CD4-positive, alpha-beta T cell treated with Interleukin-17A for 4 hours (primary cell): ENCODE measurements at places on chromosomes 7 and 10.

DNA sequence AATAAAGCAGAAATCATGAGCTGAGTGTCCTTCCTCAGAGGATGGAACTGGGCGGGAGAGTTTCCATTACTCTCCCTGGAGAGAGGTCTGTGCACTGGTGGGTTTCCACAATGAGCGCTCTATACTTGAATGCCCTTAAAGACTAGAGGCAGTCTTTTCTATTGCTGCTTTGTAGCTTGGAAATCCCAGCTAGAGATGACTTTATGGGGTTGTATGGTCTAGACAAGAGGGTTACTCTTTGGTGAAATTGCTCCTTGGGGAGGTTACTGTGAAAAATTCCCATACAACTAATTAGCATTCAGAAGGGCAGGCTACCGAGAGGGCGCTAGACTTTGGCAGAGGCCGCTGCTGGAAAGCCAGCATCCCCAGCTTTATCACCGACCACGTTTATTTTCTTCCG lies 136.8 kb downstream of the TAX1BP1 start:
- no peak for DNase-seq

- no peak for DNase-seq
Observed at GRCh38 chr10:58807629-58808022, 295.0 kb downstream of the BICC1 start.

- DNase-seq, result no peak
Observed at GRCh38 chr7:130293521-130293920, 560 bp downstream of the CPA4 start.

DNA sequence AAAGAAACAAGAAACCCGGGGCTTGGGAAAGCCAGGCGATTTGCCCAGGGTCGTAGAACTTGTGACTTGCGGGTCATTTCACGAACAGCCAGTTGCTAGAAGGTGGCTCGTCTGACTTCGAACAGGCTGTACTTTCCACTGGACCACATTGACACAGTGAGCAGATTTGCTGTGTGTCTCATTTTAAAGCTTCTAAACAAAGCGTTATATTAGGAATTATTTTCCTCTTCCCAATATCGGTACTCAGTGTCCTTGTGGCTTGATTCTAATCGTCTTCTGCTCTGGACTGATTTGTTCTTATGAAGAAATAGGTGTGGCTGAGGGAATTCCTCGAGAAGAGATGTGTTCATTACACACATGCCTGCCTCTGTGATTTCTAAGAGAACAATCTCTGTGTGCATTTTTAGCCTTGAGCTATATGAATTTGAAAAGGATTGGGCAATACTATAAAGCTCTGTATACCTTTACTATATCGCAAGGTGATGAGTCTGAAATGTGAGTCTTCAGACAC lies 150.0 kb upstream of the PRR15 start:
- DNase-seq, result no peak

GRCh38 chr10:30784897-30785605 lies 155.5 kb upstream of the LYZL2 start:
- DNase-seq, result peak; percentile 46

DNA sequence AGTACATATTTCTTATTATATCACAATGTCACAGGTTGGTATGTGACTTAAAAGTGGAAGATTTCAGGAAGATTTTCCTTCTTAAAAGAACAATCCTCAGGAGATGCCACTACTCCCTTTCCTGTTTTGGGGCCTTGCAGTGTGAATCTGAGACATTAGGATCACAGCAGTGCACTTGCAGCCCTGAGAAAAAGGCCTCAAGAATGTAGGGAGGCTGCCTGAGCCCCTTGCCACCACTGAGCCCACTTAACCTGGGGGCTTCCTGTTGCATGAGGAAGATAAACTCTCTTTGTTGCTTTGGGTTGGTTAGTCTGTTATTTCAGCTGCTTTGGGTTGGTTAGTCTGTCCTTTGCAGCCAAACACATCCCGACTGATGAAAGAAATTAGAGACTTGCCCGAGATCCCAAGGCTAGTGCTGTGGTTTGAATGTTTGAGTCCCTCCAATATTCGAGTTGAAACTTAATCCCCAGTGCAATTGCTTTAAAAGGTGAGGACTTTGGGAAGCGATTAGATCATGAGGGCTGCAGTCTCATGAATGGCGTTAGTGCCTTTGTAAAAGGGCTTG lies 151.3 kb upstream of the SP4 start:
- no peak for DNase-seq

DNA sequence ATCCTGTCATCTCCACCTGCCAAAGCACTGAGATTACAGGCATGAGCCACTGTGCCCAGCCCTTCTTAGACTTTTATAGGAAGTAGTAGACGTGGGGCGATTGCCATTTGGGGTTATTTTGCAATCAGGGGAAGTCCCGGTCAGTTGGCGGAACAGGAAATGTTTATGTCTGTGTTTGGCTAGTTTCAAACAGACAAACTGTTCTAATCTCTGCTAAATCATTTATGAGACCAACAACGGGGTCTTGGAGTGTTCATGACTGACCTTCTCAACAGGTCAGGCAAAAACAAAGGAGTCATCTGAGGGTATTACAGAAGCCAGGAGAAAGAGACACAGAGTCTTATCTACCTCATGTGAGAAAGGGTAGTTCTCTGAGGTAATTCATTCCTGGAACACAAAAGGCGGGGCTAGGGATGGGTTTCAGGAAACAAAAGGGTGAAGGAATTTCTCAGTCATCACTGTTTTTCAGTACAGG lies 6.6 kb upstream of the TPK1 start:
- peak; percentile 11 for DNase-seq

DNA sequence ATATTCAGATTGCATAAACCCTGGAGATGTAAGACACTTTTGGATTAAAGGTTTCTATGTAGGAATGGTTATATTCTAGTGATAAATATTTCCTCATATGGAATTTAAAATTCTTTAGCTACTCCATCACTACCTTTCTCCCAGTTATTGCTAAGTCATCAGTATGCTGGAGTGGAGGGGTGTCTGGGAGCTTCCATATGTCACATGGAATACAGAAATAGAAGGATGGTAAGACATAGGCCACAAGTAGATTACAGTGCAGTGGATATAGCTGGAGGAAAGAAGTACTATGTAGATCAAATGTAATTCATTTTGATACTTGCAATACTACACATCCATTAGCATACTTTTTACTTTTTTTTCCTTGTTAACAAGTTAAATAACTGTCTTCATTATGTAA lies 428.4 kb downstream of the ARL4A start:
- no peak for DNase-seq

GRCh38 chr10:86375204-86375603 lies 8.6 kb upstream of the GRID1 start:
- DNase-seq, result no peak

GRCh38 chr7:9507290-9507689 lies 1073.9 kb downstream of the NXPH1 start:
- DNase-seq, result no peak

DNA sequence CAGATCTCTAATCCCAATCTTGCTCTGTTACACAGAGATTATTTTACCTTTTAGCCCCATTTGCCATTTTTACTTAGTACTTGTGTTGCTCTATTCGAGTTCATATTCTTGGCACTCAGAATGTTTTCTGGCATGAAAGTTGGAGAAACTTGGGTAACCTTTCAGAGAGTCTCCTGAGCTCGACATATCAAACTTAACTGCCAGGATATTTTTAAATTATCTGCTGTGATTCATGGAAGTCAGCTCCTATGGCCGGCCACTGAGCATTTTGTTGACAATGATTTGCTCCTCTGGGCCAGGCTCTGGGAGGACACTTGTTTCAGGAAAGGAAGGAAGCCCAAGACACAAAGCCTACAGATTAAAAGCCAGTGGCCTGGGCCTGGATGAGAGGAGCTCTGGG lies 396.7 kb downstream of the TNS3 start:
- no peak for DNase-seq

- DNase-seq, result peak; percentile 32
Observed at GRCh38 chr7:75993689-75994387, 557 bp downstream of the TMEM120A start.

GRCh38 chr10:125953778-125954385 lies 57.5 kb downstream of the FANK1 start:
- DNase-seq, result no peak

DNA sequence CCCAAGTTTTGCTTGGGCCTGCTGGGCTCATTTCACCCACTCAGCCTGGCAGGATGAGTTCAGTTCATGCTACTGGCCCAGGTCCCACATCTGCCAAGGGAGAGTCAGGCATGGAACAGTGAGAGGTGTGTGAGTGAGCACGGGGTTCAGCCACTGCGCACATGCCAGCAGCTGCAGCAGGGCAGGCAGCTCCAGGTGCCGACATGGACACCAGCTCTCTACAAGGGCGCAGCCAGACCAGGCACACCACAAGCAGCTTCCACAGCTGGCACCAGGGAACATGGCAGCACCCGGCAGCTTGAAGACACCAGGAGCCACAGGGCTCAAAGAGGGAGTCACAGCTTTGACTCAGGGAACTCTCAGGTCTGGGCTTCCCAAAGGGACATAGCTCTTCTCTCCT lies 938.0 kb downstream of the SORCS3 start:
- no peak for DNase-seq

DNA sequence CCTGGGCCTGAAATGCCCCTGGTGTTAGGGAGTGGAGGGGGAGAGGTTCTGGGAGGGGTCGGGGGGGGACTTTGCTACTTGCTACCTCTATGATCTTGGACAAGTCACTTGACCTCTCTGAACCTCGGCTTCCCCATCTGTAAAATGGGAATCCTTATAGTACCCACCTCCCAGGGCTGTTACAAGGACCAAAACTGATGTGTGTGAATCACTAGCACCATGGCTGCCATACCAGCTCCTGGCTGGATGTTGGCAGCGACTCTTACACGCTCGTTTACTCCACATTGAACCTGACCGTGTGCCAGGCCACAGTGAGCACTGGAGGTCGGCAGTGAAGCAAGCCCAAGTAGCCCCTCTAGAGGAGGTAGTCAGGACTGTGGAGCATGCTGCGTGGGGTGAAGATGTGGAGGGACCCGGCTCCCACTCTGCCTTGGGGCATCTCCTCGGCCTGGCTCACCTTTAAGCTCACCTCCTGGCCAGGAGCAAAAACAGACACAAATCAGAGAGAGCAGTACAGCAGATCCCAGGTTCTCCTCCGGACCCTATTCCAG lies 28.9 kb downstream of the PPIF start:
- DNase-seq, result no peak

GRCh38 chr7:44966731-44967538 lies 11.9 kb downstream of the MYO1G start:
- no peak for DNase-seq

- no peak for DNase-seq
Observed at GRCh38 chr10:78752221-78752620, 316.5 kb upstream of the ZMIZ1 start.

DNA sequence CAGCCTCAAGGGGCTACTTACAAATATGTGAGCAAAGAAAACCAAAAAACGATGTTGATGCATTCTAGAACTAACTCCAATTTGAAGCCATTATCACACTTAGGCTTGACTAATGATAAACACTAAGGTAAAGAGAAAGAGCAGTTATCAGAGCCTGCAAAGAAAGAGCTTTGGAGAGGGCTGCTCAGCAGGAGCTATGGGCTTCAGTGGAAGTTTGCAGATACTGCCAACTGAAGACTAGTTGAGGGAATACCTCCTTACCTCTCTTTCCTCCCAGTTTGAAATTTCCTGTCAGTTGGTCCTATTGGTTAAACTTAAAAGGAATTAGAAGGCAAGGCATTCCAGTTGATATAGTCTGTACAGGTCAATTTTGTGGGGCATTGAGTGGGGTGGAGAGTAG lies 498.1 kb upstream of the POT1 start:
- DNase-seq, result no peak

GRCh38 chr10:61138708-61139591 lies 195.0 kb upstream of the RHOBTB1 start:
- no peak for DNase-seq

DNA sequence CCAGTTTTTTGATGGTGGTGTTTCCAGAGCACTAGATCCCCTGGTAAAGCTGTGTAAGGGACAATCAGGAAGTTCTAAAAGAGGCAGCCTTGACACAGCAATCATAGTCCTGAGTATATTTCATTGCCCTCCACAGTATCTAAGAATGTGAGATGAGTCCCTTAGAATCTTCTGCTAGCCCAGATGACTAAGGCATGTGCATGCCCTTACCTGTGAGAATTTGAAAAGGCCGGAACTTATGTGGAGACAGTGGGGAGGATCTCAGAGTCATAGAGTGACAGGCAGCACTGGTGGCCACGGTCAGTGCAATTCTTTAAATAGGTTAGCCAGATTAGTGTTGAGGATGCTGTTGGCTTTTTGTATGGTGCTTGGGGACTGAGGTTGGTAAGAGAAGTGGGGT lies 361.4 kb upstream of the VSTM2A start:
- DNase-seq, result no peak

GRCh38 chr10:50453940-50454339 lies 169.8 kb downstream of the SGMS1 start:
- no peak for DNase-seq

DNA sequence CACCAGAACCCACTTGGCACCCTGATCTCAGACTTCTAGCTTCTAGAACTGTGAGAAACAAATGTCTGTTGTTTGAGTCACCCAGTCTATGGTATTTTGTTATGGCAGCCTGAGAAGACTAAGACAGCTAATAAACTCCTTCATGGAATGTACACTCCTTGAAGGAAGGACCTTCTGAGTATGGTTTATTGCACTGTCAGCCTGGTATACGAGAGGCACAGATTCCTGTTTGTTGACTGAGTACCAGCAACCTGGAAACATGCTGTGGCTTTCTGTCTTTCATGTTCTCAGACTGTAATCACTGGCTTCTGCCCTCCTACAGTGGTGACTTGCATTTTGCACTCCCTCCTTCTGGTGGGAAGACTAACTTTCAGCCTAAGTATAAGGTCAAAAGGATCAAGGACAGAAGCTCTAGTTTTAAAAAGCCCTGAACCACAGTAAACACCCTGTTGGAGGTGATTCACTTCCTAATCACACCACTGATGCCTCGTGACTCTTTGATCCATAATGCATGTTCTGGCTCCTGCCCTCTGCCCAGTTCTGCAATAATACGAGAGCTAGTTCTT lies 319.0 kb upstream of the NPSR1 start:
- DNase-seq, result no peak

DNA sequence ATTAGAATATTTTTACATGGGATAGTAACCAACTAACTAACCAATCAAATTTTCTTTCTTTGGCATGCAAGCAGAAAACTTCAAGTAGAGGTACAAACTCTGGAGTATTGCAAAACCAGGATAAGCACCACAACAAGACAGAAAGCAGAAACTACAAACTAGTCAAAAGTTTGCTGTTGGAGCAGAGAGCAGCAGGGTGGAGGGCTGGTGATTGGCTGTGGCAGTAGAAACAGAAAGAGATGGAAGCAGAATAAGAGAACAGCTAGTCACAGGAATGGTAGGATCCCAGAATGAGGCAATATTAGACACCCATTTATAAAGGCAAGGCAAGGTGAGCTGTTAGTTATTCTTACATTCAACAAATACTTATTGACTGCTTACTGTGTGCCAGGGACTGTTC lies 6.8 kb upstream of the MACC1 start:
- DNase-seq, result no peak

GRCh38 chr7:153943457-153943856 lies 108.7 kb upstream of the DPP6 start:
- DNase-seq, result no peak

- no peak for DNase-seq
Observed at GRCh38 chr10:62019013-62019684, 117.7 kb downstream of the ARID5B start.

- DNase-seq, result no peak
Observed at GRCh38 chr7:121561717-121562116, 165.6 kb upstream of the FAM3C start.

GRCh38 chr10:8137272-8137681 lies 82.8 kb downstream of the GATA3 start:
- DNase-seq, result peak; percentile 32

- no peak for DNase-seq
Observed at GRCh38 chr10:77592946-77593636, 44.5 kb downstream of the KCNMA1 start.
